ENCODE measurements at places on chromosomes 6 and 20.

DNA sequence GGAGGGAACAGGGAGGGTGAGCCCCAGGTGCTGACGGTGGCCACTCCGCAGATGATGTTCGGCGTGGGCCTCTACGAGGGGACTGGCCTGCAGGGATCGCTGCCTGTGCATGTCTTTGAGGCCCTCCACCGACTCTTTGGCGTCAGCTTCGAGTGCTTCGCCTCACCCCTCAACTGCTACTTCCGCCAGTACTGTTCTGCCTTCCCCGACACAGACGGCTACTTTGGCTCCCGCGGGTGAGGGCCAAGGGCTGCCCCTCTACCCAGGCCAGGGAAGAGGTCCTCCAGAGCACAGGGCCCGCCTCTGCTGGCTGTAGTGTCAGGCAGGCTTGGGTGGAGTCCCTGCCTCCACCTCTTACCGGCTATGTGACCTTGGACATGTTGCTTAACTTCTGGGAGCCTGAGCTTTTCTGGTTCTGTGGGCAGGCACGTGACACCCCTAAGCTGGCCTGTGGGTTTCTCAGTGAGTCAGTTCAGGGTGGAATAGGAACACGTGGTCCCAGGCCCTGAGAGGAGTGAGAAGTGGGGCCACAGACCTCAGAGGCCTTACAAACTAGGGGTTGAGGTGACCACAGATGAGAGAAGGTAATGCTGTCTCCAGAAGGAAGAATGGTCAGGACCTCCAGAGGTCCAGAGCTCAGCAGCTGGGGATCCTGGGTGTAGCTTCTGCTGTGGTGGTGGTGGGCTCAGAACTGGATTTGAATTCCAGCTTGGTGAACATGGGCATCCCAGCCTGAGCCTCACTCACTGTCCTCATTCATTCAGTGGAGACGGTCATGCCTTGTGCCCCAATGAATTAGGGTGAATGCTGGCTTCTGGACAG is 11.9 kb downstream of the PCIF1 start:
- DNase-seq, result peak; percentile 54

DNA sequence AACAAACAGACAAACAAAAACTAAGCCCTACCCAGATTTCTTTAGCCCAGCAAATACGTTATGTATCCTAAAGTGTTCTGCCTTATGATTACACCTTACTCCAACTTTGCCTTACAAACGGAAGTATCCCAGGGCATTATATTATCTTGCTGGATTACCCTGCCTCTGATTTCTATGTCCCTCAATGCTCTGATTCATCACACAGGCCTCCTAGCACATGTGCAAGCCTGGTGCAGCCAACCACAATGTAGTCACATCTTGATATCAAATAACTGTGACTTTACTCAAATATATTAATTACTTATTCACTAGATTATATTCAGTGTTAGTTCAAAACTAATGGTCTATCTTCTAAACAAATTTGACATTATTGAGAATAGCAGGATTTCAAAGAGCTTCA is 598.6 kb downstream of the TBC1D32 start:
- no peak for DNase-seq

GRCh38 chr6:98124171-98124570 is 710.2 kb upstream of the POU3F2 start:
- no peak for DNase-seq

DNA sequence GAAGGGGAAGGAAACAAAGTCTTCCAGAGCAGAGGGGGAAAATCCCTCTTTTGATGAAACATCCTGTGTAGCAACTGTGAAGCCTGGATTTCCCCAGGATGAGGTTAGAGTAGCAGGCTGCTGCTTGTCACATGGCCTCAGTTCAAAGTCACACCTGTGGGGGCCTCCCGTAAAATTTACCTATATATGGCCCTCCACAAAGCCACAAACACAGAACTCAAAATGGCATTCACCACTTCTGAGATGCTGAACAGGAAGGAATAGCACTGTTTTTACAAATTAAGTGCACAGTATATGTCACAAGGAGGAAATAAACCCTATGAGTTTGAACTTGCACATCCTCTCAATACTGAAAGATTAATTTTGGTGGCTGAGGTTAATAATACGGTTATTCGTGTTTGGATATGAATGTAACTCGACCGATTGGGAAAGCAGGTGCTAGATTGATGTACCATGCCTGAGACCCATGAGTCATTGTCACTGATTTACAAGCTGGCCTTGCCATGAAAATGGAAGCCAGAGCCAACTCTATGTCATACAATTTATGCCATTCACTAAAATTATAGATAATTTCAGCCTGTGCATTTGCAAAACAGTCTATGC is 70.6 kb downstream of the SGK1 start:
- no peak for DNase-seq

DNA sequence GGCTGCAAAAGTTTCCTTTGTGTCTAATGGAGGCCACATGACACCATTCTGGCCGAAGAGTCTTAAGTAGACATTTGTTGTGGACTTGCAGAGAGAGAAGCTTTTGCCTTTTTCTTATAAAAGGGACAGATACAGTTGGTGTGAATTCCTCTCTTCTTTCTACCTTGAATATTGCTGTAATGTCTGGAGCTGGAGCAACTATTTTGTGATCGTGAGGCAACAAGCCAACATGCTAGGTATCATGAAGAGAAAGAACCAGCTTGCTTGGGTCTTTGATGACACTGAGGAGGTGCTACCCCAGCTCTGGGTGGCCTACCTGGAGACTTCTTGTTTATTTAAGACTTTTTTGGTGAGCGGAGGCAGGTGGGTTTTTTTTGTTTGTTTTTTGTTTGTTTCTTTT is 16.3 kb upstream of the SYNJ2 start:
- DNase-seq, result no peak

DNA sequence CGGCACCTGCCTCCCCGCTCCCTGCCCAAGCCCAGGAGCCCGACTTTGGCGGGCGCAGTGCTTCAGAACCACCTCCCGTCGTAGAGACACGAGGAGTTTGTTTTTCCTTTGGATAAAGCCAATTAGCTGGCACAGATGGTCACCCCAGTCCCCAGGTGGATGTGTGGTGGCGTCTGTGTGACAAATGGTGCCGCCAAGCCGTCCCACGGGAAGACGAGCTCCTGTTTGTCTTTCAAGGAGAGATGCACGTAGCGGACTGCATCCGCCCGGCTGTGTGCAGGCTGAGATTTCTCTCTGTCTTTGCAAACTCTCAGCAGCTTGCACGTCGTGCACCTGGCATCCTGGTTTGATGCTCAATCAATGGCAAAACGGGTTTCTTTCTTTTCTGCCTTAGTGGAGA is 16.1 kb upstream of the MRGBP start:
- no peak for DNase-seq

DNA sequence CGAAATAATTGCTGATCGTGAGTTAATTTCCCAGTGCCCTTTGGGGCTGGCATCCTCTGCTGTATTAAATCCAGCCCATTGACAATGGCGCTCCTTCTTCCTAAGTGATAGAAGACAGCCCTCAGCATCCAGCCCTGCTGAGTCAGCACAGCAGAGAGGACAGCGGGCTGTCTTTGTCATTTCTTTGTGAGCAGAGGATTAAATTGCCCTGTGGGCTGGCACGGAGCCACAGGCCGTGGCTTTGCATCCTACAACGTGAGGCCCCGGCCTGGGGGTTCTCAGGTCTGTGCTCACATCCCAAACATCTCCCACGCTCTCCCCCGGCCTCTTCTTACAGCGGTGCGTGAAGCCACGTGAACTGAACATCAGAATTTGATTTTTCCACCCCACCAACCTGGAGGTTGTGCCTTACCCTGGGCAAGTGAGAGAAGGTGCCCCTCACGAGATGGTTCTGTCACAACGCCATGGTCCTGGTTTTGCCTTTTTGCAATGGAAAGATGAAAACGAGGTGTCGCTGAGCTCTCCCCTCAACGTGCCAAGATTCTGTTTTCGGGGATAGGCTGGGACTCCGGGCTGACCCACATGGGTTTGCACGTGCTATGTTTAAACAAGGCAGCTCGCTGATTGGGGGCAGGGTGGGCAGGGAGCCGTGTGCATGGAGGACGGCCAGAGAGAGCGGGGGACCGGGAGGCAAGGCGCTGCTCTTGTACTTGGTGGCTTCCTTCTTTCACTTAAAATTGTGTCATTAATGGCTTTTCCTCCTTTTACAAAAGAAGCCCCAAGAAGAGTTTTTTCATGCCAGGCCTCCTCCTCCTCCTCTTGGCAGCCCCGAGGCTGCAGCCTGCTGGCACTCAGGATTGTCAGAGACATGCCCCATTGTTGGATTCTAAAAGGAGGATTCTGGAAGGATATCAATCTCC is 19.5 kb downstream of the CDH4 start:
- no peak for DNase-seq

GRCh38 chr6:38673397-38674165 is 29.4 kb downstream of the GLO1 start:
- DNase-seq, result no peak

- no peak for DNase-seq
These were observed 275.1 kb upstream of the CDH4 start for GRCh38 chr20:60976913-60977312.

- no peak for DNase-seq
These were observed 47.4 kb downstream of the MAP7 start for GRCh38 chr6:136502786-136503185.
